ENCODE measurements at places on chromosomes 6 and 20.

DNA sequence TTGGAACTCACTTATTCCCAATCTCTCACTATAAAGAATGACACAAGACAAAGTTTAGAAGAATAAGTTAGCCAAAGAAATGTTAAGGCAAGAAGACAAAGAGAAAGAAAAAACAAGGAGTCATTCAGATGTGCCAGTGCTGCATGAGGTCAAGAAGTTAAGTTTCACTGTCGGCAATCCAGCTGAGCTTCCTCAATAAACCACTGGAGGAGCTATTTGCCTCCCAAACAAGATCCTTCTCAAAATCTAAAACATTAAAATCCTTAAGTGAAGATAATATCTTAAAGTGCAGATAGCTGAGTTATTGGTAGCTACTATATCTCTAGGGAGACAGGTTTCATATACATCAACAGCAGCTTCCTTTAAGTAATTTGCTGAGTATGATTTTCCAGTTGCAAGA, 512.3 kb downstream of the HDGFL1 start:
- no peak for DNase-seq

DNA sequence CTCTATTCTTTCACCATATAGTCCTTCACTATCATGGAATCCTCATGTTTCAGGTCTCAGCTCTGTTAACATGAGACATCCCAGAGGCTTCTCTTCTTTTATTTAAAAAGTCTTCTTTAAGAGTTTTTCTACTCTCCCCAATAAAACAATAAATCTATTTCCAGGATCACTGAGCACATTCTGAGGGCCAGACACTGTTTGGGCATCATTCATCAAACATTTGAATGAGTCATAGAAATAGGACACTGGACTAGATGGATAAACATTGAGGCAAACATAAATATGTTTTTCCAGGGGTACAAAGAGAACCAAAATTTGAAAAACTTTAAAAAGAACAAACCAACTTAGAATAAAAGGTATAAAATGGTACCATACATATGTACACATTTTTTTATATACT, 554.4 kb downstream of the KIF16B start:
- DNase-seq = no peak

DNA sequence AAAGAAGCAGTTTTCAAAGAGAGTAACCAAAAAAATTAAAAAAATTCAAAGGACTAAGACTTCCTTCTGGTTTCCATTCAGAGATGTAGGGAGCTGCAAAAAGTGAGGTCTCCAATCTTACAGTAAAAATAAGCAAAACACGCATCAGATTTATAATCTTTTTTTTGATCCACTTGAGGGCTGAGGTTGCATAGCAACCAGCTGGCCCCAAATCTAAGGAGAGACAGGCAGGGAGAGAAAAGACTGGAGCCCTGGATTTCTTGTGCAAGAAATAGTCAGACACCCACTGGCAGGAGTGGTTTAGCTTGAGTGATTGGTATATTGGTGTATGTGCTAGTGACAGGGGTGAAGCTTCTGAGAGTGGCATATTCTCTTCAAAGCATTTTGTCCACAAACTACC, 135.9 kb upstream of the FUT9 start:
- no peak for DNase-seq

GRCh38 chr6:130679684-130680083, 147.5 kb upstream of the SMLR1 start:
- DNase-seq = no peak

Data from activated T-helper 1 cell treated with anti-CD3 and anti-CD28 coated beads, Interleukin-2, amount 50 U/mL, for 16 hours (primary cell).